ENCODE measurements at places on chromosomes 3 and 15.
A peak's percentile ranks its signal among the peaks of the same experiment; 100 is the strongest.

DNA sequence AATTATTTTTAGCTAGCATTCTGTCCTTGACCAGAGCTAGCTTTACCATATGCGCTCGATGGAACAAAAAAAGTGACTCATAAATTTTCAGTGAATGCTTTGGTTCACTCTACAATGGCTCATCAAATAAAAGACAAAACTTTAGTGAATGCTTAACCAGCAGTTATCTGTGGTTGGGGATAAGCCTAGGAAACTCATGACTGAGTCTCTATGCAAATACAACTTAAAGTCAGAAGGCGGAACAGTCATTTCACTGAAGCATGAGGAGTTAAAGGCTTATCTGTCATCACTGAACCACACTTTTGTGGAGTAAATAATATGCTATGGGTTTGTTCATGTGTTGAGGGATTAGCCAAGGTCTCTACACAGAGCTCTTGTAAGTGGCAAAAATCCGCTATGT, 308.4 kb downstream of the SQOR start:
- DNase-seq = no peak

GRCh38 chr15:63360170-63360569, 21.5 kb downstream of the CA12 start:
- DNase-seq = no peak

GRCh38 chr3:119428538-119428937, 34.9 kb downstream of the TMEM39A start:
- DNase-seq = no peak

- DNase-seq = no peak
Observed at GRCh38 chr3:177186306-177186705, 11.0 kb downstream of the TBL1XR1 start.

GRCh38 chr3:124147429-124147828, 155.5 kb upstream of the ROPN1 start:
- DNase-seq = no peak

DNA sequence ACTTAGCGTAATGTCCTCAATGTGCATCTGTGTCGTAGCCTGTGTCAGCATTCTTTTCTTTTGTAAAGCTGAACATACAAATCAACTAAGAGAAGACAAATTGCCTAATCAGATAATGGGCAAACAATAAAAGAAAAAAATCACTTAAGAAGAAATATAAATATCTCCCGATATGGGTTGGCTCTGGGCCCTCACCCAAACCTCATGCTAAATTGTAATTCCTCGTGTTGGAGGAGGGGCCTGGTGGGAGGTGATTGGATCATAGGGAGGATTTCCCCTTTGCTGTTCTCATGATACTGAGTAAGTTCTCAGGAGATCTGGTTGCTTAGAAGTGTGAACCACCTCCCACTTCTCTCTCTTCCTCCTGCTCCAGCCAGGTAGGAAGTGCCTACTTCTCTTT, 285.0 kb upstream of the LYSMD4 start:
- no peak for DNase-seq

GRCh38 chr15:79373728-79374127, 58.4 kb upstream of the MINAR1 start:
- DNase-seq = no peak

GRCh38 chr3:40191850-40192448, 117.6 kb upstream of the EIF1B start:
- peak; percentile 35 for DNase-seq

- no peak for DNase-seq
Observed at GRCh38 chr15:32838338-32838737, 120.5 kb downstream of the GREM1 start.

- no peak for DNase-seq
Observed at GRCh38 chr15:31483053-31483985, 156.7 kb downstream of the KLF13 start.

DNA sequence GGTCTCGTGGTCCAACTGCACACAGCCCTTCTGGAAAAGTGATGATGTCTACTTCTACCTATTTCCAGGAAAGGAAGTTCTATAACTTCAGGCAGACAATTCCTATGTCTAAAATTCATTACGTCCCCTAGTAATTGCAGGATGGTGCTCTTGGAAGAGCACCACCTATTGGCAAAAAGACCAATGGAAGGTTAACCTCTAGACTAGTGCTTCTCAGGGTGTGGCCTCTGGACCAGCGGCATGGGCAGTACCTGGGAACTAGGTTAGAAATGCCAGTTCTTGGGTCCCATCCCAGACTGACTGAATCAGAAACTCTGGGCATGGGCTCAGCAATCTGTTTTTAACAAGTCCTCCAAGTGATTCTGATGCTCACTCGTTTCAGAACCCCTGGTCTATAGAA, 258.3 kb upstream of the ICE2 start:
- DNase-seq = no peak

- peak; percentile 75 for DNase-seq
Observed at GRCh38 chr15:42444415-42445063, 46.4 kb downstream of the ZNF106 start.

- DNase-seq = no peak
Observed at GRCh38 chr3:27715863-27716262, 6.3 kb downstream of the EOMES start.

DNA sequence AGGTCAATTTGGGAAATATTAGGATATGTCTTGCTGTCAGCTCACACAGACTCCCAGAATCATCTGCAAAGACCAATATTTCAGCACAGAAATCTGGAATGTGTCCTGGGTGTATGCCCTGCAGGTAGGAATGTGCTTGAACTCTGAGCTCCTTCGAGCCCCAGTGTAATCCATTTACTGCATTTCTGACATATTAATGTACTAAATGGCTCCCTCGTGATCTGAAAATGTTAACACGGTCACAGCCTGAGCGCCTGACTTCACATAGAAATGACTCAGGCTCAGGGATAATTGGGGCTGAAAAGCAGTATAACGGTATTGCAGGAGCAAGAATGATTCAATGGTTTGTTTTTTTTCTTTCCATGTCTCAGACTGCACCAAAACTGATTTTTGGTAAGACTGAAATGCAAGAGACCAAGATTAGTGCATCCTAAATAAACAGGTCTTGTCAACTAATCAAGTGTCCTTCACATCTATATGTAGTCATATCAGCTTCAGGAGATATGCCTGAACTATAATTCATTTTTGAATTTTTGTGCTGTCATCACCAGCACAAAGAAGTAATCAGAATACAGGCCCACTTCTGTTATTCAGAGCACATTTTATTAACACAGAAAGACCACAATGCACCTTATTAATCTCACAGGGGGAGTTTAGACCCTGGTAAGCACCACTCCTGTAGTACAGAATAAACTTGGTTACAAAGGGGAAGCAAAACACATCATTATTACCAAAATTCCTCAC, 49.8 kb downstream of the DCLK3 start:
- no peak for DNase-seq

DNA sequence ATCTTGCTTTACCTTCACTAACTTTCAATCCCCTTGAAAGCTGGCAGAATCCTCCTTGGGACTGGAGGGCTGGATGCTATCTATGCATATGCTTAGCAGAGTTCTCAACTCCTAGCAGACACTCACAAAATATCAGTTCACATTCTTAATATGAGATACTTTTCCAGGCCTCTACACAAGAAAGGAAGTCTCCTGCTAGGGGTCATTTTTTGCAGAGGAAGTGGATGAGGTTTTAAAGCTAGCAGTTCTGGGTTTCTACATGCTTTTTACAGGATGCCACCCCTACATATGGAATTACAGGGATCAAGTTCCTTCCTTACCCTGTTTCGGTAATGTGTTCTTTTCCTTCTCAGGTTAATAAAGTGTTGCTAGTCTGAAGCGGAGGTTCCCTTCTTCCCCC, 206.3 kb upstream of the TP63 start:
- no peak for DNase-seq

DNA sequence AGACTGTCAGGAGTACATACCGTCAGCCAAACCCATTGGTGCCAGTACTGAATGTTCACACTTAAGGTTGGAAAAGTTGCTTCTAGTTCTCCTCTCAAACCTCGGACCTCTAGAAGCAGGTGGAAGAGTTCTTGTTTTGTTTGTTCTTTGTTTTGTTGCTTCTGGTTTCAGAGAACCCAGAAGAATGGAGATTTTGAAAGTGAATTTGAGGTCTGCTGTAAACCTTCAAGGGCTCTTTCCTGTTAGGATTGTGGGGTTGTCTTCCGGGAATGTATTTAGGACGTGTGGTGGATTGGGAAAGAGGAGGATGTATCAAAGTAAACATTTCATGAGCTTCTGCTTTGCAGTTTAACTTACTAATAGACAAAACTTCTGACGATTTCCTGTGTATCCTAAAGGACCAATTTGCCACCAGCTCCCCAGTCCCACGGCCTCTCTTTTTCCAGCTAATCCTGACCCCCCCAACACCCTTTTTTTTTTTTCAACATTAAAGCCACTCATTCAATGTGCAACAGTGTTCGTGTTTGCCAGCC, 50.3 kb downstream of the FILIP1L start:
- DNase-seq = no peak

GRCh38 chr3:145981056-145981455, 179.9 kb downstream of the PLOD2 start:
- peak; percentile 39 for DNase-seq

DNA sequence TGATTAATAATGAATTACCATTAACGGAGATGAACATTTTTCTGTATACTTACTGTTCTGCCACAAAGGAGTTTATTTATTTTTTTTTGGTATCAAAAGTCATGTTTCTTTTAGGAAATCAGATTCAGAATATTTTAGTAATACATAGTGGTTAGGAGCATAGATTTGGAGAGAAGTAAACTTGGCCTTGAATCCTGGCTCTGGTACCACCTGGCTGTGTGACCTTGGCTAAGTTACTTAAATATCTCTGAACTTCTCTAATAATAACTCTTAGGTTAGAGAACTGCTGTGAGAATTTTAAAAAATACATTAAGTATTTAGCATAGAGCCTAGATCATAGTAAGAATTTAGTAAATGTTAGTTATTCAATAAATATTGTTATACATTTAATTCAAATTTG, 309.1 kb downstream of the RBMS3 start:
- DNase-seq = no peak

- no peak for DNase-seq
Observed at GRCh38 chr3:55686426-55687254, 199.5 kb upstream of the WNT5A start.

DNA sequence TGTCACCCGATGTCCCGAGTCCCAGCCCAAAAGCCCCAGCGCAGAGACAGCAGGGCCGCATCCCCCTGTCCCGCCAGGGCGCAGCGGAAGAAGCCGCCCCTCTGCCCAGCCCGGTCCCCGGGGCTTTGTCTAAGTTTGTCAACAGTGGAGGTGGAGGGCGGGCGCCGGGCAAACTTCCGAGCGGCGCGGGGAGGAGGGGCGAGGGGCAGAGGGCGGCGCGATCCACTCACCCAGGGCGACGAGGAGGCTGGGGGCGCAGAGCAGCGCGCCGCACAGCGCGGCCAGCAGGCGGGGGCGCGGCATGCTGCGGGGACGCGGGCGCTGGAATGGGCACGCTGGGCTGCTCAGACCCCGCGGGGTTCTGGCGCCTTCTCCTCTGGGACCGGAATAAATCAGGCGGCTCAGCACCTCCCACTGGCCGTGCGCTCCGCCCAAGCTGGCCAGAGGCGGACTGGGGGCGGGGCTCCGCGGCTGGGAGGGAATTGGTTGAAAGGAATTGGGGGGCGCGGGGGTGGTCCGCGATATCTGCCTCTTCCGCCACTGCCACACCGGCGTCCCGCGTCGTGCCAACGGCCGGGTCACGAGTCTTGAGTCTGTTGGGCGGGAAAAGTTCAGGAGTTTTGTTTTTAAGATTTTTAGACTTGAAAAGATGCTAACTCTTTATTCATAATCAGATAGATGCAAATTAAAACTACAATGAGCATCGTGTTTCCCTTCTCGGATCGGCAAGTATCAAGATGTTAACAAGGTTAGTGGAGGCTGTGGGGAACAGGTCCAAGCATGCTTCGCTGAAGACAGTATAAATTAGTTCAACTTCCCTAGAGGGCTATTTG, at the start of gene MFGE8:
Gene MFGE8 (minus strand): TSS at position 363 of the 833 bp plus-strand sequence. CDS start 60 bp downstream, at position 303.
- peak; percentile 81 for DNase-seq

GRCh38 chr3:8777201-8777977, 8.0 kb upstream of the OXTR start:
- no peak for DNase-seq

DNA sequence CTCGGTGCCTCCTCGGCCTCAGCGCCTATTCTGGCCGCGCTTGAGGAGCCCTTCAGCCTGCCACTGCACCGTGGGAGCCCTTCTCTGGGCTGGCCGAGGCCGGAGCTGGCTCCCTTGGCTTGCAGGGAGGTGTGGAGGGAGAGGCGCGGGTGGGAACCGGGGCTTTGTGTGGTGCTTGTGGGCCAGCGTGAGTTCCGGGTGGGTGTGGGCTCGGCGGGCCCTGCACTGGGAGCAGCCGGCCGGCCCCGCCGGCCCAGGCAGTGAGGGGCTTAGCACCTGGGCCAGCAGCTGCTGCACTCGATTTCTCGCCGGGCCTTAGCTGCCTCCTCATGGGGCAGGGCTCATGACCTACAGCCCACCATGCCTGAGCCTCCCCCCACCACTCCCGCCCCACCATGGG, 26.6 kb upstream of the TRIM42 start:
- DNase-seq = no peak

- DNase-seq = peak; percentile 9
Observed at GRCh38 chr3:170534227-170534626, 51.6 kb downstream of the SLC7A14 start.

- peak; percentile 44 for DNase-seq
Observed at GRCh38 chr3:111808439-111808838, 50.6 kb upstream of the PHLDB2 start.

DNA sequence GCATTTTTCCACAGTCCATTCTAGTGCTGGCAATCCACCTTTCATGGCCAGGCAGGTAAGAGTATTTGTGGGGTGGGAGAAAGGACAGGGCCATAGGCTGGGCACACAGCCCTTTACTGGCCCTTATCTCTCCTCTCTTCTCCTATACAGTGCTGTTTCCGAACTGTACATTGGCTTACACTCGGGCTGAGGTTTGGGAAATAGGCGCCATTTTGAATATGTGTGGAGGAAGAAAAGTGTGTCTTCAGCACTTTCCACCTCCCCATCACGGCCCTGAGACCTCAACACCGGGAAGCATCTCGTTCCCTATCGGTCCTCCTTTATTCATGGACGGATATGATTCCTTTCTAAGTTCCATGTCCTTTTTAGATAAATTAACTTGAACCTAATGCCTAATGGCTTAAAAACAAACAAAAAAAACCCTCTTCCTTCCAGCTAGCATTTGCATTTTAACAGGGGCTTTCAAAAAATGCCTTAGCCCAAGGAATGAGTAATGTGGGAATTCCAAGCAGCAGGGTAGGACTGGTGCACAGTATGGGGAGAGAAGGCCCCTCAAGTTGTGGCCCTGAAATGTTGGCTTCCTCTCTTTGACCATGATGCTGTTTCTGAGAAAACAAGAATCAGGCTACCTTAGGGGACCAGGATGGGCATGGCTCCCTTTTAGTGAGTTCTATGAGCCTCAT, 24.5 kb downstream of the CD86 start:
- no peak for DNase-seq

DNA sequence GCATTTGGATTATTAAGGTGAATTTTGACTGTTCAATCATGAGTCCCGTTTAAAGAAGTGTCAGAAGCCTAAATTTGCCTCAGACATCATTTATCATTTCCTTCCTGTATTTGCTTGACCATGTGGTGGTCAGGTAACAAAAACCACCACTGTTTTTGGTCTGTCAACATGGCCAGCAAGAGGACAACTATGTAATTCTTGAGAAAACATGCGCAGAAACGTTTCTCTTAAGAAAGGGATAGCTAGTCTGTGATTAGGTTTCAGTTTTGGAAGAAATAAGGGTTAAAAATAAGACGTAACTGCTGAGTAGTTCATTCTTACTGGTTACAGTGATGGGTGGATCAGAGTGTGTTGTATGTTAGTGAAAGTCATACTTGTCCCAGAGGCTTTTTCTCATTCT, 204.5 kb downstream of the AKAP13 start:
- DNase-seq = no peak

- no peak for DNase-seq
Observed at GRCh38 chr3:53940623-53941022, 49.0 kb upstream of the SELENOK start.

- DNase-seq = no peak
Observed at GRCh38 chr3:71906976-71907375, 122.0 kb upstream of the PROK2 start.

Measured in mammary epithelial cell (primary cell).